ENCODE measurements at places on chromosomes 3 and 15. TPM values are rescaled to one million over a fixed set of nuclear protein-coding genes. Genes with fewer than 3 reads are reported as not detected.

WDR93 gene
- total RNA-seq = not detected

THBS1 gene
- 136 TPM for total RNA-seq

NAALADL2 gene
- 31.3 TPM for total RNA-seq

GOLGA6D gene
- total RNA-seq = not detected

FBXO40 gene
- total RNA-seq = 0.06 TPM

GOLGA6A gene
- total RNA-seq = not detected

RNF111 gene
- total RNA-seq = 29.5 TPM

ZNF385D gene
- total RNA-seq = 0.26 TPM

HIGD2B gene
- not detected for total RNA-seq

PATL2 gene
- total RNA-seq = 2.0 TPM

IL12A gene
- total RNA-seq = 0.73 TPM

ARGFX gene
- total RNA-seq = not detected

SEMA6D gene
- total RNA-seq = 4.6 TPM

C2CD4B gene
- 1.2 TPM for total RNA-seq

UCN2 gene
- total RNA-seq = 0.49 TPM

IL5RA gene
- 3.6 TPM for total RNA-seq

MME gene
- 6.2 TPM for total RNA-seq

RBPMS2 gene
- total RNA-seq = 58.4 TPM

APH1B gene
- total RNA-seq = 35.9 TPM

PPARG gene
- 29.1 TPM for total RNA-seq

PRICKLE2 gene
- 26.2 TPM for total RNA-seq

TICRR gene
- total RNA-seq = not detected

CEP19 gene
- total RNA-seq = 5.9 TPM

CHRFAM7A gene
- total RNA-seq = 8.9 TPM

CALML4 gene
- total RNA-seq = 13.8 TPM

VIPR1 gene
- total RNA-seq = 0.26 TPM

ALPK3 gene
- total RNA-seq = 5.8 TPM

ACP3 gene
- total RNA-seq = 5.6 TPM

RBM6 gene
- total RNA-seq = 143 TPM

FRMD5 gene
- 0.37 TPM for total RNA-seq

NR2E3 gene
- total RNA-seq = 0.41 TPM

RYR3 gene
- total RNA-seq = 64.0 TPM
